ENCODE measurements at places on chromosomes 6 and 20. TPM values are rescaled to one million over a fixed set of nuclear protein-coding genes. Genes with fewer than 3 reads are reported as not detected.

The FHL5 gene
- total RNA-seq = not detected

The E2F3 gene
- total RNA-seq = 7.1 TPM

The SLPI gene
- not detected for total RNA-seq

The GUCA1A gene
- not detected for total RNA-seq

The PHIP gene
- total RNA-seq = 20.1 TPM

The BMP6 gene
- 0.06 TPM for total RNA-seq

The ADAT2 gene
- 7.3 TPM for total RNA-seq

The KCNQ5 gene
- 8.7 TPM for total RNA-seq

The HLA-DQB1 gene
- not detected for total RNA-seq

The MUC21 gene
- not detected for total RNA-seq

The TRAPPC3L gene
- total RNA-seq = not detected

Data from LHCN-M2 (cell line).